Cardiac ventricle fibroblast (primary cell): ENCODE measurements at places on chromosomes 5 and 9. TPM values are rescaled to one million over a fixed set of nuclear protein-coding genes. Genes with fewer than 3 reads are reported as not detected.

DMRT3 gene
- total RNA-seq: not detected in 2 replicates

PCDHA3 gene
- total RNA-seq: 0.10 and 0.25 TPM in 2 replicates

DMXL1 gene
- 17.5 and 18.8 TPM in 2 replicates for total RNA-seq

PTAR1 gene
- total RNA-seq: 26.1 and 30.7 TPM in 2 replicates

FOXD4L3 gene
- total RNA-seq: 0.34 TPM in 1 of 2 replicates, not detected in the other

ROR2 gene
- 57.2 and 65.1 TPM in 2 replicates for total RNA-seq
